ENCODE measurements at places on chromosomes 2 and 18. TPM values are rescaled to one million over a fixed set of nuclear protein-coding genes. Genes with fewer than 3 reads are reported as not detected.

DNA sequence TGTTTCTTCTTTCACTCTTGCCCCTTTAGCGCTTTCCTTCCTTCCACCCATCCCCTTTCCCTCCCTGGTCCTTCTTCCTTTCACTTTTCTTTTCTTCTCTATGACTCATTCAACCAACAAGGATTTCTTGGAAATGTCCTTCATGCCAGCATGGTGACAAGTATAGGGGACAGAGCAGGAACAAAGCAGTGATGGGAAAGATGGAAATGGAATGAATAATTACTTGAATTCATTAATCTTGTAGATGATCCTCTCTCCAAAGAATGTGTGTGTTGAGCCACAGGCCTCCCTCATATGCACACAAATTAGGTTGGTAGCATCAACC lies 1.5 kb downstream of the VAMP5 start:
- DNase-seq: no peak

GRCh38 chr18:23357996-23358594 lies 95.0 kb upstream of the RIOK3 start:
- no peak for DNase-seq

GRCh38 chr18:3408107-3408506 lies 41.9 kb upstream of the TGIF1 start:
- no peak for DNase-seq

- no peak for DNase-seq
These were observed 45.4 kb upstream of the PTMA start for GRCh38 chr2:231662811-231663457.

- DNase-seq: no peak
These were observed 364.3 kb upstream of the LRP1B start for GRCh38 chr2:142495141-142495540.

- no peak for DNase-seq
These were observed 74.2 kb downstream of the NCAPH start for GRCh38 chr2:96409820-96410164.

GRCh38 chr2:24018241-24018640 lies 8.4 kb downstream of the MFSD2B start:
- DNase-seq: no peak

Gene IL1F10
- total RNA-seq: not detected

Gene VIT
- not detected for total RNA-seq

Gene SMYD1
- total RNA-seq: not detected

Gene UGT1A10
- not detected for total RNA-seq

Gene CHRNG
- total RNA-seq: not detected
